ENCODE measurements at places on chromosomes 2 and 18.

- DNase-seq = no peak
These were observed 260.0 kb upstream of the KYNU start for GRCh38 chr2:142617461-142617860.

DNA sequence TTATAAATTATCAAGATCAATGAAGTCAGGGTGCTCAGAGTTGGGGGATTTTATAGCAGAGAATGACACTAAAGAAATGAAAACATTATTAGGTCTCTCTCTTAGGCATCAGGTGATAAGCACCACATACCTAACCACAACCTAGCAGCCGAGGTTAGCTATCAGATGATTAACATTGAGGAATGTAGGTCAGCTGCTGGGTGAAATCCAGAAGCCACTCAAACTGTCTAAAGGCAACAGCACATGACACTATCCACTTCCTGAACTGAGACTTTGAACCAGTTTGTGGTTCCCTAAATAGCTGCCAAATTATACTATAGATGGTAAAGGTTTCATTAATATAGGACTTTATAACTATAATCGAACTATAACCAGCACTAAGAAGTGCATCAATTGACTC, 4.7 kb downstream of the EPG5 start:
- peak; percentile 40 for DNase-seq

DNA sequence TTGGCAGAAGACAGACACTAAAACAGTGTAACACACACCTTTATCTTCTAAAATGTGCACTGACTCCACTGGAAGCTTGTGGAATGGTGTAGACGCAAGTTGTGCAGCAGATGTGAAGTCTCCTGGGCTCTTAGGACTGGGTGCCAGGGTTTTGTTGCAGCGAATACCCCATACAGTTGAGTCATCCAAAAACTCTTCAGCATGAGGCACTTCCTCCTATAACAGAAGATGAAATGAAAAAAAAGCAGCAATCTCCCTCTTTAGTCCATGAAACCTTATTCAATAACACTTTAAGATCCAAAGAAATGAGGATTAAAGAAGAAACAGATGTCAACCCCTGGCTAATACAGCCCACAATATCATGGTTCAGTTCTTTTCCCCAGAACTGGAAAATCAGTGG, 22.2 kb downstream of the BUB1 start:
- DNase-seq = no peak

- no peak for DNase-seq
These were observed 112.3 kb downstream of the PXDN start for GRCh38 chr2:1632002-1632348.

DNA sequence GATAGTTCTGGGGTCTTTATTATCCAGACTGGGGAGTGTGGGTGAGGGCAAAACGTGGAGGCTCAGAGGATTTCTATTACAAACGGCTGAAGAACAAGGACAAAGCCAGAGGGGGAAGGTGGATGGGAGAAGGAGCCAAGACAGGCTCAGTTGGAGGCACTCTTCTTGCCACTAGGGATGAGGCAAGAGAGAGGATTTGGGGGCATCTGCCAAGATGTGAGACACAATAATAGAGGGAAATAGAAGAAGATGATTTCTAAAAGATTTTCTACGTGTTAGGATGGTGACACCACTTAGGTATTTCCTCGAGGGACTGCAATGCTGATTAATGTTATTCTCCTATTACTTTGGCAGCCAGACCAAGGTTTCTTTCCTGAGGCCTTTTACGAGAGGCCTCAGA, 71.8 kb downstream of the APOB start:
- DNase-seq = no peak

Measured in T-helper 2 cell (primary cell).